ENCODE measurements at places on chromosomes 2 and 18.

DNA sequence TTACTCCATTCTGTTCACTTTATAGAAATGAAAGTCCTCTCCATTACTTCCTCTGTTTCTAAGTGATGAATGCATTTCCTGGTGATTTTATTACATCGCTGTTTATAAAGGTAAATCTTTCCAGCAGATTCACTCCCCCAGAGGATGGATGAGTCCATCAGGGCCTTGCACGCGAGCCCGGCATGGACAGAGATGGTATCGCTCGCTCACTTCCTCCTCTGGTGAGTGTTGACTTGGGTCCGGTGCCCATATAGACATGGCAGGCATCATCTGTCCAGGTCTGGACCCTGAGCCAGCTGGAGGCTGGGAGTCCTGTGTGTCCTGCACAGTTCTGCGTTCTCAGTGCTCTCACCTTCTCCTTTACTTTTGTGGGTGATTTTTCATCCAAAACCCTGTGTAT lies 733.6 kb upstream of the SALL3 start:
- DNase-seq, result no peak

GRCh38 chr2:85199698-85200097 lies 66.5 kb downstream of the TCF7L1 start:
- DNase-seq, result no peak

GRCh38 chr2:111708476-111709180 lies 175.4 kb downstream of the ANAPC1 start:
- no peak for DNase-seq

- no peak for DNase-seq
These were observed 198.9 kb upstream of the REV1 start for GRCh38 chr2:99688699-99689098.

DNA sequence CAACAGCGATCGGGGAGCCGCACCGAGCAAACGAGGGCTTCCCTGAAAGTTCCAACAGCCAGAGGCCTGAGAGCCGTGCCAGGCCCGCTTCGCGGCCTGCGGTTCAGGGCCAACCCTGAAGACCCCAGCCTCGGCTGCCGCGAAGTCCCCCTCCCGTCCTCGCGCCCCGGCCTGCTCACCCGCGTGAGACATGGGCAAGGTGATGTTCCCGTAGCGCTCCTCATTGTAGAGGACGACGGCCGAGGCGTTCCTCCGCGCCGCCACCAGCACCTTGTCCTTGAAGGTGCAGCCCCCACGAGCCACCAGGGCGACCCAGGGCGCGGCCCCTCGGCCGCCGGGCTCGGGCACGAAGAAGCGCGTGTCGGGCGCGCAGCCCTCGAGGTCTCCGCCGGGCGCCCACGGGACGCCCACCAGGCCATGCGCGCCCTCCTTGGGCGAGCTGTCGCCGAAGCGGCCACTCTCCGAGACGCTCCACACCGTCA lies 510 bp downstream of the RNF149 start:
- no peak for DNase-seq

DNA sequence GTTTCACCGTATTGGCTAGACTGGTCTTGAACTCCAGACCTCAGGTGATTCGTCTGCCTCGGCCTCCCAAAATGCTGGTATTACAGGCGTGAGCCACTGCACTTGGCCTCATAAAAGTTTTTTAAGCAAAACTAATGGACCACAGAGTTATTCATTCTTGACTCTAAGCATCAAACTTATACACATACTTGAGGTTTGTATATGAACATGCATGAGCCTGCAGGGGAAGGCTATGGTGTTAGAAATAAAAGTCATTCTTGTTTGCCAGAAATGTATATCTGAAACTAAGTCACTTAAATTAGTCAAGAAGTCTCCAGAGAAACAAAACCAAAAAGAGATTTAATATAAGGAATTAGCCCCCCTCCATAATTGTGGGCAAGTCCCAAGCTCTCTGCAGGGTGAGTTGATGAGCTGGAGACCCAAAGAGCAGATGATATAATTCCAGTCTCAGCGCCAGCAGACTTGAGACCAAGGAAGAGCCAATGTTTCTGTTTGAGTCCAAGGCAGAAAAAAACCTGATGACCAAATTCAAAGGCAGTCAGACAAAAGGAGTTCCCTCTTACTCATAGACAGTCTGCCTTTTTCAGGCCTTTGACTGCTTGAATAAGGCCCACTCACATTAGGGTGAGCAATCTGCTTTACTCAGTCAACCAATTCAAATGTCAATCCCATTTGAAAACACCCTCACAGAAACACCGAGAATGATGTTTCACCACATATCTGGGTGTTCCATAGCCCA lies 69.0 kb upstream of the DSG1 start:
- DNase-seq, result no peak

DNA sequence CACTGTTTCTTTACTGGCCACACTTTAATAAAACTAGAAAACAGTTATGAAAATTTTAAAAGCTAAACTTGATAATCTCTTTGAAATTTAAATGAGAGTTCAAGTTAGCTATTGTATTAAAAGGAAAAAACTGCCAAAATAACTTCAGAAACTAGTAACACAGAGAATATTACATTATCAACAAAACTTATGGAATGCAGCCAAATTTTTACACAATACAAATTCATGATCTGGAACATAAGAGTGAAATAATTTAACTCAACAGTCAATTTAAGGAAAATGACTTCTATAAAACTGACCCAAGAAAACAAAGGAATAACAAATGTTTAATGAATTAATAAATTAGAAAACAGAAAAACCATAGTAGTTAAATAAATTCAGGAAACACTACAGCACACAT lies 65.0 kb downstream of the TCF4 start:
- no peak for DNase-seq

- DNase-seq, result no peak
These were observed 13.4 kb upstream of the HPCAL1 start for GRCh38 chr2:10289352-10289751.

GRCh38 chr2:85852152-85852840 lies 36.5 kb downstream of the ST3GAL5 start:
- no peak for DNase-seq

- DNase-seq, result peak; percentile 78
These were observed 295.9 kb downstream of the ERBB4 start for GRCh38 chr2:212242724-212243123.

GRCh38 chr18:70331456-70332097 lies 42.7 kb downstream of the SOCS6 start:
- DNase-seq, result no peak

DNA sequence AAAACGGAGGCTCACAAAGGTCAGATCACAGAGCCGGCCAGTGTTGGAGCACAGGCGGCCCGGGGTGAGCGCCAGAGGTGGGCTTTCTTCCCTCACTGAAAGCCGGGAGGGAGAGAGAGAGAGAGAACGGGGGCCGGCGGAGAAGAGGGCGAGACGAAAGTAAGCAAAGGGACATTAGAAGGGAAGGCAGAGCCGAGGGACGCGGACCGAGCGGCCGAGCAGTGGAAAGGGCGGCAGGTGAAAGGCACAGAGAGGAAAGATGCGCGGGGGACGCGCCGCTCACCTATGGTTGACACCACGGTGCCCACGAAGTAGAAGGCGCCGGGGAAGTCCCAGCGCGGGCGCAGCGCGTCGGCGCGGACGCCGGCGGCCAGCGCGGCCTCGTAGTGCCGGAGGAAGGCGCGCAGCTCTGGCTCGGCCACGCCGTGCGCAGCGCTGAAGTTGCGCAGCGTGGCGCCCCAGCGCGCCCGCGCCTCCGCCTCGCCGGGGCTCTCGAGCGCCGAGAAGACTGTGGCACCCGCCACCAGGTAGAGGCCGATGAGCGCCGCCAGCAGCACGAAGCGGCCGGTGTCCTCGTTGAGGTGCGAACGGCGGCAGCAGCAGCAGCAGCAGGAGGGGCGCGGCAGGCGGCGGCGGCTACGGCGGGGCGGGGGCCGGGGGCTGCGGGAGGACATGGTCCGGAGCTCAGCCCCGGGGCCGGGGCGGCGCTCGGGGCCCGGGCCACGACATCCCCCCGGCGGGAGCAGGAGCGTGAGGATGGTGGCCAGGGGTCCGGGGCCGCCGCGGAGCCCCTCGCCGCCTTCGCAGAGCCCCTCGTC lies 166.9 kb downstream of the MSH2 start:
- DNase-seq, result peak; percentile 76

DNA sequence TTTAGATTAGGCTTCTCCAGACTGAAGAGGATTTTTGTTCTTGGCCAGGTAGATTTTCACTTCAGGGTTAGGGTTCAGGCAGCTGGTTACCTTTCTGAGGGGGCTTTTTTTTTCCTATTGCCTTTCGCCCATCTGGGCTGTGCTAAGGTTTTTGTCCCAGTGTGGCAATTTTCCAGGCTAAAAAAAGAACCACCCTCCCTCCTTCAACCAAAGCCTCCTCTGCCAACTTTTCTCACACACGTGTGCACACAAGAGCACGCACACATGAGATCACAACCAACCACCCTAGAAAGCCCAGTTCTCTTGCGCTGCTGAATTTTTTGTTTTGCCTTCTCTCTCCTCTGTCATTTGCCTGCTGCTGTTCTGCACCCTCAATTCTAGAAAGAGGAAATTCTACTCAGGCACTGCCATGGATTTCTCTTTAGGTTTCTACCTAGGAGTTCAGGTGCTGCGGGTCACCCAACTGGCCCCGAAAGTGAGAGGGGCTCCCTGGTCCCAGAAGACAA lies 8.5 kb upstream of the CXCR4 start:
- no peak for DNase-seq

DNA sequence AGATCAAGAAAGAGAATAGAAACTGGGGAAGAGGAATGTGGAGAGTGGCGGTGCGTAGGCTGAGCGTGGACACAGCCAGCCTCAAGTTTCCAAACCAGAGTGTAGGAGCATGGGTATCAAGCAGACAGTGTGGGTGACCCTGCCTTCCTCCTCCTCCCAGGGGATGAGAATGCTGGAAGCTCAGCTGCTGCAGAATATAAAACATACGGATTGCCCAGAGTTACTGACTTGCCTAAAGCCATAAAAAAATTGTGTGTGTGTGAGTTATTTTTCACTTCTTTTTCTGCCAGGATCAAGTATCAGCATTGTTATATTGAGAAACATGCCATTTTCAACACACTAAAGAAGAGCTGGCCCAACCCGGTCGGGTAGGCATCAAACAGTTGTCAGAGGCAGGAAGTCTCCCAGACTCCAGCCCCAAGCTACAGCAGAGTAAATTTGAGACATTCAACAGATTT lies 333.3 kb upstream of the ACVR2A start:
- DNase-seq, result no peak

DNA sequence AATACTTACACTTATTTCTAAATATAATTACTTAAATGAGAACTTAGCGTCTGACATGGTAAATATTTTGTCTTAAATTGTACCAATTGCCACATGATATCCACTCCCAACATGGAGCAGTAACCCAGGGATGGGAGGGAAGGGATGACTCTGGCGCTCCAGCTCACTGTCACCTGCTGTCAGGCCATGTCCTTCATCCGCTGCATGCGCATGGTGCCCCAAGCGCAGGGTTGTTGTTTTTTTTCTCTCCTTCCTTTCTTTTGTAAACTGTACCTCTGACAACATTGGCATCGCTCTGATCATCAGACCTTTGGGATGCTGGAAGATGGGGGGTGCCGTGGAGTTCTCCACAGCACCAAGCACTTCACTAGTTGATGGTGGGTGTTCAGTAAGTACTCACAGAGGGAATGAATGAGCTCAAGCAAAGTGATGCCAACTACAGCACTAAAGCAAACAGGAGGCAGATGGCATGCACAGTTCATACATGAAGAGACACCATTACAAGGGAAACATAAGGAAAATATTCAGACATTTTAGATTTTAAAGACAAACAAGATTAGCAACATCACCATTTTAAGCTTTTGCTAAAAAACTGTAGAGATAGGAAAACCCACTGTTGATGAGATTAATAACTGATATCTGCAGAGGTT lies 247.8 kb downstream of the GBX2 start:
- no peak for DNase-seq

DNA sequence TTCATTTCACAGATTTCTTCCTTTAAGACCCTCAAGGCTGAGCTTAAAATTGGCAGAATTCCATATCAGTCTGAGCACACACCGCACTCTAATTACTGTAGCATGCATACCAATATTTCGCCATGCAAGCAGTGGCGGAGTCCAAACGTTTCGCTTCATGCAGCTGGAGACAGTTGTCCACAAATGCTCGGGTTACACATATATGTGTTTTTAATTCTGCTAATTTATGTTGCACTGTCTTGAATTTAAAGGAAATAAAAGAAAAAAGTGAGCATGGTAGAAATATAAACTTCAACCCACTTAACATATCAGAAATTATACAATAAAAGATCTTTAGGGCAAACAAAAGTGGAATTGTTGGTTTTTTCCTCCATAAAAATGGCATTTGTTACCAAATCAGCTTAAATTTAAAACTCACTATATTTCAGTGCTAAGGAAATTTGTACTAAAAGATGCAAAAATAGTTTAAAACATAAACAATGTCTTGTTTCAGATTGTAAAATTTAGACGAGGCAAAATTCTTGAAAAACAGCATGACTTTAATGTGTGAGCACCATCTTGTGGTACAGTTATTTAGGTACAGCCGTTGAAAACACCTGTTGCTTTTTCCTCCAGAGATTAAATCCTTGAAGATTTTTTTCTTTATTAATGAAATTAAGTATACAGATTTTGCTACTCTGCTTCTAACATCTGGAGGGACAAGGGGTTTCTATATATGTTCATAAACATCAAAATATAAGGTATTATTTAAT lies 24.1 kb upstream of the KANSL1L start:
- peak; percentile 50 for DNase-seq

- no peak for DNase-seq
These were observed 82.0 kb upstream of the MSH2 start for GRCh38 chr2:47321006-47321405.

DNA sequence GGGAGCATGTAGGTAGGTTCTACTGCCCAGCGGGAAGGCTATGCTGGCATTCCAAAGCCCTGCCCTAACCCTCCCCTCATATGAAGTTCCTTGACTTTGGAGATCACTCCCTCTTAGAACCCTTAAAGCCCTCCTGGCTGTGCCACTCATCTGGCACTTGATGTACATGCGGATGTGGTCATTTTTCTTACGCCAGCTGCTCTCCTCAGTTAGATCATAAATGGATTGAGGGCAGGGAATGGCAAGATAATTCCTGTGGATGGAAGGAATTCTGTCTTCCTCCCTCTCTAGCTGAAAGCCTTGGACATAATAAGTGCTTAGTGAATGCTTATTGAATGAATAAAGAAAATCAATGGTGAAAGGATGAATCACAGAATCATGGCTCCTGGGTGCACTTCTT lies 51.6 kb downstream of the SLC4A3 start:
- DNase-seq, result no peak

GRCh38 chr2:113077921-113078320 lies 10.2 kb downstream of the IL1F10 start:
- DNase-seq, result no peak

- DNase-seq, result no peak
These were observed 108.1 kb downstream of the ARHGEF33 start for GRCh38 chr2:38997781-38998180.

- peak; percentile 43 for DNase-seq
These were observed 99.7 kb downstream of the RBM43 start for GRCh38 chr2:151161821-151162551.

DNA sequence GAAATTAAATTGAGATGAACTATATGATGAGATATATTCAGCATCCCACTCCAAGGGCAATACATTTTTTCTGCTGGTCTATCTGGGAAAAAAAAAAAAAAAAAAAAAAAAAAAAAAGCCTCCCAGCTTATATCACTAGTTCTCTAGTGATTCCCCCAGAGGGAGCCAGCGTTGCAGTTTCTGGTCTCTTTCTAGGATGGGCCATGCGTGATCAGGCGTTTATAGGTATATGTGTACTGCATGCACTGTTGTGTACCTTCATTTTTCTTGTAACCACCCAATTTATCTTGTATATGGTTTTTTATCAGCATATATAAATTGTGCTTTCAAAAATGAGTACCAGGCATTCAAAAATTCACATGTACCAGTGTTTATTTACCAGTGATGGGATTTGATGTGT lies 35.1 kb downstream of the DCDC2C start:
- DNase-seq, result no peak

- no peak for DNase-seq
These were observed 10.4 kb downstream of the HS6ST1 start for GRCh38 chr2:128308284-128308731.

- DNase-seq, result no peak
These were observed 202.4 kb downstream of the FHOD3 start for GRCh38 chr18:36499938-36500337.
